ENCODE measurements at places on chromosomes 3 and 15. TPM values are rescaled to one million over a fixed set of nuclear protein-coding genes. Genes with fewer than 3 reads are reported as not detected.

GRCh38 chr3:183411216-183411922 lies 17.1 kb downstream of the MCF2L2 start:
- peaks cover 12% of the 10 kb centered on the region for H3K27me3 ChIP-seq
- no peak overlapping the region for H3K4me3 ChIP-seq
- no peaks in the 10 kb centered on the region for H3K36me3 ChIP-seq

- H3K4me3 ChIP-seq = no peak overlapping the region
- no peak overlapping the region for H3K27ac ChIP-seq
- no peak for DNase-seq
- peaks cover 4% of the 10 kb centered on the region for H3K27me3 ChIP-seq
- no peaks in the 10 kb centered on the region for H3K36me3 ChIP-seq
- H3K4me1 ChIP-seq = no peaks in the 10 kb centered on the region
These were observed 38.7 kb upstream of the MAGEF1 start for GRCh38 chr3:184750349-184751083.

Gene TMC3
- 0.22 TPM for total RNA-seq

Gene CCR5
- not detected for total RNA-seq

GRCh38 chr15:25087137-25087536 lies 132.3 kb downstream of the SNRPN start:
- no peaks in the 10 kb centered on the region for H3K27me3 ChIP-seq
- H3K4me3 ChIP-seq = no peak overlapping the region
- no peaks in the 10 kb centered on the region for H3K4me1 ChIP-seq
- no peak for DNase-seq
- H3K27ac ChIP-seq = no peak overlapping the region
- peaks cover 24% of the 10 kb centered on the region for H3K36me3 ChIP-seq

GRCh38 chr15:99114511-99115299 lies 9.8 kb downstream of the SYNM start:
- H3K27ac ChIP-seq = no peak overlapping the region
- H3K4me1 ChIP-seq = no peaks in the 10 kb centered on the region
- H3K4me3 ChIP-seq = no peak overlapping the region
- DNase-seq = no peak
- no peaks in the 10 kb centered on the region for H3K27me3 ChIP-seq

Gene DPPA2
- total RNA-seq = 0.48 TPM

Gene PEX5L
- 0.43 TPM for total RNA-seq

- H3K27ac ChIP-seq = no peak overlapping the region
- no peaks in the 10 kb centered on the region for H3K36me3 ChIP-seq
- H3K27me3 ChIP-seq = no peaks in the 10 kb centered on the region
- no peak overlapping the region for H3K4me3 ChIP-seq
These were observed 405.9 kb downstream of the ROBO1 start for GRCh38 chr3:79361748-79362378.

All from astrocyte (in vitro differentiated cells and primary cell).